Right atrium auricular region (tissue), 2 donors: ENCODE measurements at places on chromosomes 11 and 22.

DNA sequence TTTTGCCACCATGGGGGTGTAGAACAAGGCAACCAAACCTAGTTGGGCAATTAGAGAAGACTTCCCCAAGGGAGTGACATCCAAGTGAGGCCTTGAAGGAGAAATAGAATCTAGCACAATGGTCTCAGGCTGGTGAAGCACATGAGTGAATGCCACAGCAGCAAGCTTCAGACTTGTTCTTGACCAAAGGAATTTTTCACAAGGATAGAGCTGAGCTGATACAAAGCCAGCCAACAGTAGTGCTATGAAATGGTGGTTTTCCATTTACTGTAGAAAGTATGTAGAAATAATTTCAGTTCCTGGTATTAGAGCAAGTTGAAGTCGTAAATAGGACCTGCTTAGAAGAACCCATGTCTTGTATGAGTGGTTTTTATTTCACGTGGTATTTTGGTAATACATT, 148.3 kb upstream of the RASSF10 start:
- DNase-seq: no peak

GRCh38 chr22:35984183-35985175, 44.1 kb downstream of the RBFOX2 start:
- DNase-seq: no peak

DNA sequence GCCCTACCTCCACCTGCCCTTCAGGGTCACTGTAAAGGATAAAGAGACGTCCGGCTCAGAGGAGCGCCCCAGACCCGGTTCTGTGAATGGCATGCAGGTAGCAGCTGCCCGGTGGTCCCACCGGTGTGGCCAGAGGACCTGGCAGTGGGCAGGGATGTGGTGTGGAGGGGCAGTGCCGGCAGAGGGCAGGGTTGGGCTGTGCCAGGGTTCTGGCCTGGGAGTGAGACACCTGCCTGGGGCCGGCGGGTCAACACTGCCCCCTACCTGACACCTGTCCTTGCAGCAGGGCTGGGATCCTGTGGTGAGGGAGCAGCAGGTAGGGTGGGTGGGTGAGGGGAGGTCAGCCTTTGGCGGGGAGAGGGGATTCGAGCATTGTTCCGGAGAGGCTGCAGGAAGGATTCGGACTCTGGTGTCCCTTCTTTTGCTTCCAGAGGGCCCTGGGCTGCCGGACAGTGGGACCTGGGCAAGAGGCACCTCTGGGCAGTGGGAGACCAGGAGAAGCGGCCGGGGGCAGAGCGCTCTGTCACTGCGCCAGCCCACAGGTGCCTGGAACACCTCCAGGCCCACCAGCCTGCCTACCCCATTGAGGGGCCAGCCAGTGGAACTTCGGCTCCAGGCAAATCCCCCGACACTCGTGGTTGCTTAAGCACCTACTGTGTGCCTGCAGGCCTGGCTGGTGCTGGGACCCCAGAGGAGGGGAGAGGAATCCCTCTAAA, 1.6 kb upstream of the PHLDA2 start:
- no peak for DNase-seq

- DNase-seq: no peak
Observed at GRCh38 chr11:9150926-9151325, 59.5 kb upstream of the SCUBE2 start.

- DNase-seq: no peak
Observed at GRCh38 chr11:101707477-101707876, 123.7 kb upstream of the TRPC6 start.

- DNase-seq: peak; percentile 84
Observed at GRCh38 chr11:75563978-75564552, 2.0 kb downstream of the SERPINH1 start.

DNA sequence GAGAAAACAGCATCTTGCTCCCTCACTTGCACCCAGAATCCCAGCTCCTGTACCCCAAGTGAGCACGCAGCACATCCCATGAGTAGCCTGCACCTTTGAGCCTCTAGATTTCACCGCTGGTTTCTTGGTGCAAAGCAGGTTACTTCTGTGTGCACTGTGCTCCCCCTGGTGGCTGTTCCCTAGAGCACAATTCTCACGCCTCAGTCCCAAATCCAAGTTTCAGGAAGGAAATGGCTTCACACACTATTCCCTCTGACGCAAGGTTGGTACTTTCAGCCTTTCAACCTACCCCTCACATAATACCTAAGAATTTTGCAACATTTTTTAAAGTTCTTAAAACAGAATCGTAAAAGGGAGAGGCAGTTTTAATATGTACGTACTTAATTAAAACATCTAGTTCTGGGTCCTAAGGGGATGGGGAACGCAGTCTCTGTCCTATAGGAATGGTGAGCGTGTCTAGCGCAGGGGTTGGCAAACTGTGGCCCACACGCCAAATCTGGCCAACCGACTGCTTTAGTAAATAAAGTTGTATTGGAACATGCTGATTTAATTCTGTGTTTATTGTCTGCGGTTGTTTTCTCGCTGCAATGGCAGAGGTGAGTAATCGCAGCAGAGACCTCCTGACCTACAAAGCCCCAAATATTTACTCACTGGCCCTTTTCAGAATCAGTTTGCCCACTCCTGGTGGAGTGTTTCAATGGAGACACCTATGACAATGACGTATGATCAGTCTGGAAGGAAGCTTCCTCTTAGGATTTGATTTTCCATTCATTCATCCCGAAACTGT, 27.5 kb downstream of the DHCR7 start:
- DNase-seq: no peak

DNA sequence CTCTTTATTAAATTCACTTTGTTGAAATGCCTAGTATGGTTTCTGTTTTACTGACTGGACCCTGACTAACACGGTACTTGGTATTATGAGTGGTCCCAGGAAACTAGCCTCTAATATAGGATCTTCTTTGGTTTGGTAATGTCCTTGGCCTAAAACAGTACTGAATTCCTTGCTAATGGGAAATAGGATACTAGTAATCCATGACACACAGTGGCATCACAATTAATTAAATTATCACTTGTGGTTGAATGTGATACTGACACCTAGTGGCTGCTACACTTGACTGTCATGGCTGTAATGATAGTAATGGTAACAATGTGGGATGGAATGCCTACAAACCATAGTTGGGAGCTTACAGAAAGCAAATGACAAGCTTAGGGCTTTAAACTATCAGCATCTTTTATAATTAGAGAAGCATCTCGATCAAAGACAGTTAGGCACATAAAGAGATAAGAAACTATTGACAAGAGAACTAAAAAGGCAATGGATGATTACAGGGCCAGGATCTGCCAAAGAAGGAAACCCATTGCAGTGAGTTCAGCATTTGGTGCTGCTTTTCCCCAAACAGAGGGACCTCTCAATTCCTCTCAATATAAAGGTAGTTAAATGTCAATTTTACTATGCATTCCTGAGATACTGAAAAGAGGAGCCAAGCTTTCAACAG, 8.6 kb downstream of the DNHD1 start:
- DNase-seq: no peak

DNA sequence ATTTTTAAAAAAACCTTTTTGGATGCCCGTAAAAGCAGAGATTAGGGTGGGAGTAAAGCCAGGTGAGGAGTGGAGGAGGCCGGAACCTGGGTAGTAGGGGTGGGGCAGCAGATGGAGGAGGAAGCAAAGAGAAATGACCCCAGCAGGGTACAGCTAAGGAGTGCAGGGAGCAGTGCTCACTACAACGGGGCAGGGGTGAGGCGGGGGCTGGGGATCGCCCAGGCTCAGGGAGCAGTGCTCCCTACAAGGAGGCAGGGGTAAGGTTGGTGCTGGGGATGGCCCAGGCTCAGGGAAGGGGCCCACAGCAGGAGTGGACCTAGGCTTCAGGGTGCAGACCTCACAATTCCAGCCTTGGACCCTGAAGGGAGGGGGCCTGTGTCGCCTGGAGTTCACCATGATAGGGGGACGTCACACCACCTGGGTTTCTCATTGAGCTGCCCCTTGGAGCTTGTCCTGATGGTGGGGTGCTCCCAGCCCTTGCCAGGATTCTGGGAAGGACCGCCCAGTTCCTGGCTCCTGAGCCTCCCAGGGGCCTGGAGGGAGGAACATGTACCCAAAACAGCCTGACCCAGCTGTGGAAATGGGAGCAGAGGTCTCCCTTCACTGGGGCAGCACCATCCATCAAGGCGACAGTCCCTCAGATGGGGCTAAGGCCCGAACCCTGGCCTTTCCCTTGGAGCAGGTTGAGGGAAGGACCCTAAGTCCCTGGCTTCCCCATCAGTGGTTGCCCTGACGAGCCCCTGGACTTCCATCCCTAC, 2.9 kb upstream of the PNPLA2 start:
- DNase-seq: no peak

- DNase-seq: no peak
Observed at GRCh38 chr11:22275600-22275999, 62.6 kb upstream of the SLC17A6 start.

DNA sequence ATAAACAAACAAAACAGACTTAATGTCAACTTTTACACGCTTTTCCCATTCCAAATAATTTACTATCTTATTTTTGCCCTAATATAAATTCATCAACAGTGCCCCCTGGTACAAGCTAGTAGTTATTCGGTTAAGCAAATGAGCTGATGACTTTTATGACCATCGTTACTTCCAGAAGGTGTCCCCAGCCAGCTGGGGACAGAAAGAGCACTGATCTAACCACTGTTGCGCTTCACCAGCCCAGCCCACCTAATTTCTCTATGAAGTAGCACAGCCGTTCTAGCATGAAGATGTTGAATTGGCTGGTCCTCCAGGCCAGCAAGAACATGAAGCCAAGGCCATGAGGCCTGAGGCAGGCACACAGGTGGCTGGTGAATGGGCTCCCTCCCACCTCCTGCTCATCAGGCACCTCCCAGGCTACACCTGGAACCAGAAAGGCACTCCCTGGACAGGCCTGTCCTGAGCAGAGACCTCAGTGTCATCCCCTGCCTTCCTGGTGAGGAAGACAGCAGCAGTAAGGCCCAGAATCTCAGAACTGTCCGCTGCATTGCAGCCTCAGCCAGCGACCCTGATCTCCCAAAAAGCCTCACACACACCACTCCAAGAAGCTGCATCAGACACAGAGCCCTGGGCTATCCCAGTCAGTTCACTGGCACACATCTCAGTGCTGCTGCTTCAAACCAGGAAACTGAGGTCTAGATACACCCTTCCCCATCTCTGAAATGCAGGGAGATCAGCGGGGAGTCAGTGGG, 12.9 kb downstream of the GNB1L start:
- DNase-seq: no peak

DNA sequence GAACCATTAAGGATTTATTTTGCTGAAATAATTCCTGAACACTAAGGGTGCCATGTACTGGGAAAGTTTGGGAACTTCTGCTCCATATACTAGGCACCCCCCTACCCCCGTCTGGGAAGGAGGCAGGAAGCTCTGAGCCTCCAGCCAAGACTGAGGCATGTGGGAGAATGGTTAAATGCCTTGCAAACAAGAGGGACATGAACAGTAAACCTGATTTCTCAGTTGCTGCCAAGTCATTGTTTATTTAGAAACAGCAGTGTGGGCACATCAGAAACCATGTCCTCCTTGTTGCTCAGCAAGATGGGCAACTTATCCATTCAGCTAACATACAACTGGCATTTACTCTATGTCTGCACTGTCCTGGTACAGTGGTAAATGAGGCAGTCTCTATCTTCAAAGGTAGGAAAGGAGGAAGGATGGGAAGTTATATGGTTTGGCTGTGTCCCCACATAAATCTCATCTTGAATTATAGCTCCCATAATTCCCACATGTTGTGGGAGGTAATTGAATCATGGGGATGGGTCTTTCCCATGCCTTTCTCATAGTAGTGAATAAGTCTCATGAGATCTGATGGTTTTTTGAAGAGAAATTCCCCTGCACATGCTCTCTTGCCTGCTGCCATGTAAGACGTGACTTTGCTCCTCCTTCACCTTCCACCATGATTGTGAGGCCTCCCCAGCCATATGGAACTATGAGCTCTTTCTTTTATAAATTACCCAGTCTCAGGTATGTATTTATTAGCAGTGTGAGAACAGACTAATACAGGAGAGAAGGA, 459.1 kb downstream of the MIAT start:
- no peak for DNase-seq

- DNase-seq: no peak
Observed at GRCh38 chr11:130160498-130161155, 1.0 kb downstream of the ST14 start.

- peak; percentile 72 for DNase-seq
Observed at GRCh38 chr11:65225279-65226102, 36.3 kb upstream of the POLA2 start.

- no peak for DNase-seq
Observed at GRCh38 chr22:22926370-22927195, 39.0 kb downstream of the IGLL5 start.

- peak; percentile 98 for DNase-seq
Observed at GRCh38 chr22:33920927-33921524, 750 bp upstream of the LARGE1 start.

- DNase-seq: no peak
Observed at GRCh38 chr11:63839508-63840355, 822 bp downstream of the MARK2 start.

DNA sequence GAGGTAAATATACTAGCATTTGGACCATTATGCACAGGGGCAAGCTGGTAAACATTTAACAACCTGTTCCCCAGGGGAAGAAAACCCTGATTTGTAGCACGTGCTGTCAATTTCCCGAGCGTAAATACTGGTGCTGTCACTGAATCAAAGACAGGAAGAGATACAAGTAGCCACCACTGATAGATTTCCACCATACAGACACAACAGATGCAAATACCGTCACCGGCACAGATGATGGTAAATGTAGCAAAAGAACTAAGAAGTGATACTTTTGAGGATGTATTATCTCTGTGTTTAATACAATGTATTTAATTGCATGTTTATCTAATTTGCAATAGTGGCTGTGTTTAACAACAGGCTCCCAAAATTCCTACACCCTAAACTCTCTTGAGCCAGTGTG, 39.6 kb downstream of the SHISAL1 start:
- no peak for DNase-seq

- DNase-seq: no peak
Observed at GRCh38 chr11:13728076-13728475, 59.6 kb downstream of the FAR1 start.

DNA sequence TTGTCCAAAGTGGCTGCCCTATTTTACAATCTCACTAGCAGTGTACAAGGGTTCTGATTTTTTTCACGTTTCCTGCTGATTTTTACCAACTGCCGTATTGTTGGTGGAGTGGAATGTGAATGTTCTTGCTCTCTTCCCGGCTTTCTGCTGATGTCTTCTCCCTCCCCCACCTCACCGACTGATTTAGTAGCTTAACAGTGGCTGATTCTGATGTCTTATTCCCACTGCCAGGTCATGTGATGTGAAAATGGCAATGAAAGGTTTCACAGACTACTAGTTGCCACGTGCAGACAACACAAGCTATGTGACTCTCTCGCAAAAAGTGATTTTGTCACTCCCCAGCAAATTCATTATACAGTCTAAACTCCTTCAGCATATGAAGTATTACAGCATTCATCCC, 17.3 kb upstream of the NEU3 start:
- no peak for DNase-seq

DNA sequence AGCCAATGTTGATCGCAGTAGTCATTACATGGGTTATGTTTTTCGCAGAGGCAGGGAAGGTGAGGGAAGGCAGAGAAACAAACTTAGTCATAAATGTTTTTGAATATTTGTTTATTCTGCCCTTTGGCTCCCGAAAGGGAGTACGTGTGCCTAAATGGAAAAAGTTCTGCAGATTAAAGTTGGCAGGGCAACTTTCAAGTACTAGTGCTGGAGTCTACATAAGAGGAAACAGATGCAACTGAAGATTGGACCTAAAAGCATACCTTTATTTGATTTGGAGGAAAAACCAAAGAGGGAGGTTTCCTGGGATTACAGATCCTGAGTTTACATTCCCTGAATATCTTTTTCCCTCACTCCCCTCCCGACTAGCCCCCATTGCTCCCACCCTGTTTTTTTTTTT, 5.7 kb downstream of the HSD17B12 start:
- no peak for DNase-seq

- no peak for DNase-seq
Observed at GRCh38 chr22:32005453-32005852, 37.6 kb upstream of the SLC5A1 start.

- no peak for DNase-seq
Observed at GRCh38 chr11:76462317-76462716, 17.5 kb downstream of the EMSY start.
